ENCODE measurements at places on chromosomes 2 and 18.

GRCh38 chr2:71756280-71756906 is 303.0 kb downstream of the DYSF start:
- no peak for DNase-seq

GRCh38 chr2:222978850-222979249 is 73.1 kb upstream of the KCNE4 start:
- no peak for DNase-seq

- no peak for DNase-seq
Observed at GRCh38 chr2:156589381-156590079, 153.4 kb downstream of the GPD2 start.

DNA sequence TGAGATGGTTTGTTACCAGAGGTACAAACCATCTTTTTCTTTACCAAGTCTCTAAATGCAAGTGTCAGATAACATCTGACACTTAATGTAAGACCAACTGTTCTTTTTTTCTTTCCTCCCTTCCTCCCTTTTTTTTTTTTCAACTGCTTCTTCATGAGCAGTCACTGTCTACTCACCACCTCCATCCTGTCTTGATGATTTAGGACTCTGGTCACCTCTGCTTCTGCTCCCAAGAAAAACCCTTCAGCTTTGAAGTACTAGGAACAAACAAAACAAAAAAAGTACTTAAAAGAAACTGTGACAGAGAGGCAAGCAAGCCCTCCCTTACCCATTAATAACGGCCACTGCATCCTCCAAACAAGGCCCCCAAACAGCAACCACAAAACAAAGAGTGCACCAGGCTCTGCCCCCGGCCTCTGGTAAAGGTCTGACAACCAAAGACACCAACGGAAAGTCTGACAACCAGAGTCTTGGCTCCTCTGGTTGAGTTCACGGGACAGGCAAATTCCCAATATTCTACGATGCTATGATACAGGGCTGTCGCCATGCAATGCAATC is 141.0 kb downstream of the ARL4C start:
- no peak for DNase-seq

DNA sequence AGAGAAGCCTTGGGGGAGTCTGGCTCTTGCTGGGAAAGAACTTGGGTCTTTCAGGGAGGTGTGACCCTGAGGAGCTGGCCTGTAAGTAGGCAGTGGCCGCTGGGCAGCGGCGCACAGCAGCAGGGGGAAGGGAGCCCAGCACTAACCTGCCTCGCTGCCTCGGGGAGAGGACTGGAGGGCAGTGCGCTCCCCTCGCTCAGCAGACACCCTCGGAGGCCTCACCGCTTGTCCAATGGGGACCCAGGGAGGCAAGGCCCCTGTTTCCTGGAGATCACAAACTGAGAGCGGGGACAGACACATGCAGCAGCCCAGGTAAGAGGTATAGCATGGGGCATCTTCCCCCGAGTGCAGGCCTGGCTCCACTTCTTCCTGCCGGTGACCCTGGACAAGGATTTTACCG is 3.3 kb downstream of the DNMT3A start:
- no peak for DNase-seq

DNA sequence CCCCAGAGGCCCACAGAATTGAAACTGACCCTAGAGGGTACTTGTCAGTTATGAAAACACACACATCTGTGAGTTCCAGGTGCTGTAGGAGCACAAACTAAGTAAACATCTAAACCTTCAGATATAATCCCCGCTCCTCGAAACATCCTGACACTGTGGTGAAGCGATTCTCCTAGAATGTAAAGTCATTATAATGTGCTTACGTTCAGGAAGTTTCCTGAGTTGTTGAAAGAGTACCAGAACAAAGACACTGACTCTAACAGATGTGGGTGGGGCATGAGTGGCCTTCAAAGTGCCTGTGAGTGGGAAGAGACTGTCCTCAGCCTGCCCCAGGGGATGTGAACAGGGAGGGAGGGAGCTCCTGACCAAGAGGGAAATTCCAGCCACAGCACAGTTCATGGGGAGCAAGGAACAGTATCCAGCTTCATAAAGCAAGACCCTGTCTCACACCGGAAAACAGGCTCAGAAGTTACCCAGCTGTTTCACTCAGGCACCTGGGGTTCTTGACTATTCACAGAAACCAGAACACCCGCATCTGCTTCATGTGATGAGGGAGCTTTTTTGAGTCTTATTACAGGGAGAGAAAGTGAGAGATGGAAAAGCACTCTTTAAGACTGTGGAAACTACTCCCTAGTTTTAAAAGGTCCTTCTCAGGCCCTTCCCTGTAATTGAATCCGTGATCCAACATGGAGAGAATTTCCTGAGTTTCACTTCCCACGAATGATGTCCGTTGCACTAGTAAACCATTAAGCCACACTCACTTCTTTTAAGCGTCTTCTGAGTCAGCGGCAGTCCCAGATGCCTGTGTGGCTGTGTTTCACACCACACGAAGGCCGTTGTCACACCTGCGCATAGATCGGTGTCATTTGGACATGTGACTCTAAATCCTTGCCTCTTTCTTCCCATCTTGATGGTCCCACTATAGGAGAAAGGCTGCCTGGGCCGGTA is 88.6 kb upstream of the EML6 start:
- DNase-seq: no peak

- DNase-seq: no peak
Observed at GRCh38 chr2:181072486-181073235, 92.3 kb downstream of the UBE2E3 start.

DNA sequence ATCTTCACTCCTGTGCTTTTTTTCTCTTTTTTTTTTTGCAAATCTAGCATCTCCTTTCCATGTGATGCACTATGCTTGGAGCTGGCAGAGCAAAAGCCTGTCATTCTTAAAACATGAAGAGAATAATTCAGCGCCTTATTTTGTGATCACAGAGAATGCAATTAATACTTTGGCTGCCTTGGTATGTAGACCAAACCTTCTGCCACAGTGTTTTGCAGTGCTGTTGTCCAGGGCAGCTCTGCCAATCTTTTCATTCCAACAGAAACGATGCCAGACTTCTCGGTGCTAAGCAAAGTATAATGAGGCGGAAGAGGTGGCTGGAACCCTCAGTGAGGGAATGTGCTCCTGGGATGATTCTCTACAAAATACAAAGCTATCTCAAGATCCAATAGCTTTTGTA is 25.6 kb downstream of the BCL2 start:
- DNase-seq: no peak

DNA sequence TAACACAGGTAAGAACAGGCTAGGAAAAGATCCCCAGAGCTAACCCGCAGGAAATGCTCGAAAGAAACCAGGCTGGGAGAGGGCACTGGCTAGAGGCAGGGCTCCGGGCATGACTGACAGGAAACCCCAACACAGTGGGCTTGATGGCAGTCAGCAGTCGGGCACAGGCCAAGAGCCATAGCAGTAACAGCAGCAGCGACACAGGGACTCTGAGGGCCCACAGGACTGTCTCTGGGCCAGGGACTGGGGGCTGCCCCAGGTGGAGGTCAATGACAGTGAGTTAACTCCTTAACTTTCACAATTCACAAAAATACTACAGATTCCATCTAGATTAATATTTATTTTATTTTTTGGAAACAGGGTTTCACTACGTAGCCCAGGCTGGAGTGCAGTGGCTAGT is 37.3 kb upstream of the ASPRV1 start:
- DNase-seq: no peak

Measured in stimulated activated CD4-positive, alpha-beta T cell treated with anti-CD3 and anti-CD28 coated beads, Interleukin-4, amount 100 ng/mL, for 48 hours (primary cell).